Activated CD8-positive, alpha-beta T cell treated with anti-CD3 and anti-CD28 coated beads for 36 hours (primary cell): ENCODE measurements at places on chromosomes 2 and 18.

GRCh38 chr2:69773206-69773605 lies 31.3 kb downstream of the ANXA4 start:
- no peak for DNase-seq

DNA sequence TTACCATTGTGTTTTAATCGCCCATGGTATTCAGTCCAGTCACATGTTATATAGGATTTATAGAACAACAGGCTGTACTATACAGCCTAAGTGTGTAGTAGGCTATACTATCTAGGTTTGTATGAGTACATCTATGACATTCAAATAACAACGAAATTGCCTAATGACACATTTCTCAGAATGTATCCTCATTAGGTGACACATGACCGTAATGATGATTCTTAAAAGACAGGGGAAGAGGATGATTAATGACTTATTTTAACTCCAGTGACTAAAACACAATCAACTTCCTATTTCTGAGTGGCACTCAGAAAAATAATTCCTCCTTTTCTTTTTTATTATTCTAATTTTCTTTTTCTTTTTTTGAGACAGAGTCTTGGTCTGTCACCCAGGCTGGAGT lies 63.0 kb upstream of the ACSL3 start:
- no peak for DNase-seq

GRCh38 chr2:96763511-96764252 lies 3.0 kb downstream of the CNNM4 start:
- peak; percentile 29 for DNase-seq

GRCh38 chr18:40935423-40935822 lies 1019.6 kb upstream of the PIK3C3 start:
- DNase-seq: no peak

DNA sequence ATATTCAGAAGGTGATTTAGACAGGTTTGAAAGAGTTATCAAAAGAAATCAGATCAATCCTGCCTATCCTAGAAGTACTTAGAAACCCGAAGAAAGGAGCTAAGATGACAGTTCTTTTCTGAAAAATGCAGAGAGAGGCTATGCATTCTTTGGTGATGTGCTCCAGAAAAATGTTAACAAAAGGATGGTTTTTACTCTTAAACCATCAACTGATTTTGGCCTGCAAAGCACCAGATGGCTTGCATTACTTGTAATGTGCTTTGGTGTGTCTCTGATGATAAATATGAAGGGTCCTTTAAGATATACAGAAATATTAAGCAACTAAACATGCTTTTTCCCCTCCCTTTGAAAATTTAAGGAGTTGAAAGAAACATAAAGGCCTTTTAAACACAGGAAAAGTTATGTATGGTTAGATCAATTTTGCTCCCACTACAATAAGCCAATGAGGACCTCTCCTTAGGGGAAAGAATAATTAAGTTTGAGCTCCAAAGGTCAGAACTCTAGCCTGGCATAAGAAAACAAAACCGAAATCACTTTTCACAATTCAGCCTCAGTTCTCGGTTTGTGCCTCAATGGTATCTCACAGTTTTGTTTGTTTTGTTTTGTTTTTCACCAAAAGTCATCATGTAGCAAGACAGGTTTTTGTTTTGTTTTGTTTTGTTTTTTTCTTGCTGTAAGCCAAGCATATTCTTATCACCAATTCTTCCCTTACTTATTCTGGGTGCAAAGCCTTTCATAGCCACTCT lies 302.4 kb upstream of the NT5C1B start:
- no peak for DNase-seq

- DNase-seq: no peak
Measured at GRCh38 chr2:66431846-66432587, 2.9 kb upstream of the MEIS1 start.

DNA sequence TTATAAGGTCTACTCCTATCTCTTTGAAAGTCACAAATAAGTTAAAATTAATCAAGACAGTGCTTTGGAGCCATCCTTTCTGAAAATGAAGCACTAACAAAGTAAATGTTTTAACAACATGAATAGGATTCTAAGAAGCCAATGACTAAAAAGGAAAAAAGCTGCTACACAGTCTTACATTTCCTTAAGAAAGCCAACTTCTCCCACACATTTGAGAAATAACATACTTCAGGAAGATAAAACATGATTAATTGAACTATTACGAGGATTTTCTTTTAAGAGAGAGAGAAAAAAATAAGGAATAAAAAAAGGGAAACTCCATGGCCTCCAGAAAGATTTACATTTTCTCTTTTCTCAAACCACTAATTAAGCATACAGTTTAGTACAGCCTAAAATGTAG lies 113.1 kb downstream of the GCA start:
- no peak for DNase-seq

GRCh38 chr2:106882673-106883072 lies 3.3 kb downstream of the ST6GAL2 start:
- no peak for DNase-seq

DNA sequence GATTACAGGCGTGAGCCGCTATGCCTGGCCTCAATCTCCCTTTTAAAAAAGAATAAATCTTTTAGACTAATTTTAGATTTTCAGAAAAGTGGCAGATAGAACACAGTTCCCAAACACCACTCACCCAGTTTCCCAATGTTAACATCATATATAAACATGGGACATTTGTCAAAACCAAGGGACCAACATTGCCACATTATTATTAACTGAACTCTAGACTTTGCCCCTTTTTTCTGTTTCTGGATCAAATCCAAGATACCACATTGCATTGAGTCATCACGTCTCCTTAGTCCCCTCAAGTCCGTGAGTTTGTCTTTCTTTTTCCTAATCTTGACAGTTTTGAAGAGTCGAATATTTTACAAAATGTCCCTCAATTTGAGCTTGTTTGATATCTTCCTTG lies 2.4 kb downstream of the C2orf42 start:
- DNase-seq: no peak

DNA sequence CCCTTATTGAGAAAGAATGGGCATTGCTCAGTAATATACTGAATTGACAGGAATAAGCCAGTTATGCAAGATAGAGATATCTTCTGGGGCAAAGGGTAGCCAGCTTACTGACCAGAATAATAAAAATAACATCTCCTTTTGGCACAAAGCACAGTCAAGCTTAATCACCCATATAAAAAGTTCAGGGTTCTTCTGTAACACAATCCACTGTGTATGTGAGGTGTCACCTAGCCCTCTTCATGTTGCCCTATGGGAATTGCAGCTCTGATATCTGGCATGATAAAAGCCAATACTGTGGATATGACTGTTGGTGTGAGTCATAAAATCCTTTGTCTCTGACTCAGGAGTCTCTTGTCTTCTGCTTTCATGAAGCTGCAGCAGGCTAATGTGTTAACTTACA lies 90.8 kb downstream of the DSEL start:
- DNase-seq: no peak

- no peak for DNase-seq
Measured at GRCh38 chr2:44612276-44612675, 250.5 kb downstream of the CAMKMT start.

DNA sequence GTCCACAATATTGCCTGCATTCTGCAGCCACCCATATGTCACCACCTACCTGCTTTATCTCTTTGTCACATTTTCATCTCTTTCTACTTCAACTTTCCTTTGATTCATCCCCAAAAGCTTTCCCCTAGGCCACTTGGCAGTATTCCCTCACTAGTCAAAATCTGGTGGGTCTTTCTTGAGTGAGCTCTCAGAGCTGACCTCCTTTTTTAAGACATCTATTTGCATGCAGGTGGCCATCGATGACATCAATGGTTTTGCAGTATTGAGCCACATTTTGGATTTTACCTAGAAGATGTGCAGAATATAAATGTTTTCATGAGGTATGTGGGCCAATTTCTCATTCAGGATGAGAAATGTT lies 133.4 kb upstream of the REG3A start:
- DNase-seq: no peak

DNA sequence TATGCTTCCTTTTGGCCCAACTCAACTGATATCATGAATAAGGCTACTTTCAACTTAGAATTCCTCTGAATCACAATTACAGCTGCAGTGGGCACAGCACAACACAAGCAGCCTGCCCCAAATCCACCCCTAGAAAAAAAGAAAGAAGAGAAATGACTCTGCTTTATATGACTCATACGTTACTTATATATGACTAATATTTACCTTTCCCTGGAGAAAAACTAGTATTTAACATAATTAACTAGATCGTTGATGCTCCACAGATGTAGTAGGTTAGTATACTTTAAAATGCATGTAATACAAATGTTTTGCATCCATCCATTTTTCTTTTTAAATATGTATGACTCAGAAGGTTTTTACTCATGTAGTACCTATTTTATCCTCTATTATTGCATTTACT lies 133.3 kb upstream of the UNC80 start:
- DNase-seq: no peak

DNA sequence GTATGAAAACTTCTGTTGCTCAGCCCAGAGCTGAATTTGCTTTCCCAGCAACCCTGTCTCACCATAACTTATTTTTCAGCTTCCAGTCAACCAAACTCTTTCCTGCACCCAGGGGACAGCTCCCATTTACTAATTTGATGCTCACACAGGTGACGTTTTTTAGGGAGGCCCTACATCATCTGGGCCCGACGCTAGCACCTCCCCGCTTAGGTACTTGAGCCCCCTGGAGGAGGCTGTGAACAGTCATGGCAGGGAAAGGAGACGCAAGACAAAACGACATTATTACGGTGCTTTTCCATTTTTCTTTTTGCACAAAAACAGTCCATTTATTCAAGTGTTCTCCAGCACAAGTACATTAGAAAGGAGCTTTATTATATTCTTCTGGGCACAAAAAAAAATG lies 59.2 kb upstream of the POMC start:
- no peak for DNase-seq

GRCh38 chr2:81327911-81328310 lies 1023.4 kb upstream of the LRRTM1 start:
- DNase-seq: no peak

GRCh38 chr2:131801210-131801744 lies 273.6 kb downstream of the CCDC74A start:
- DNase-seq: no peak

GRCh38 chr2:44077942-44078511 lies 82.2 kb upstream of the LRPPRC start:
- no peak for DNase-seq

GRCh38 chr2:190880378-190881083 lies at the start of gene GLS:
Gene GLS, plus strand, starts transcription at chr2:190880821. Its CDS starts 264 bp downstream, at chr2:190881085.
- DNase-seq: peak; percentile 97

DNA sequence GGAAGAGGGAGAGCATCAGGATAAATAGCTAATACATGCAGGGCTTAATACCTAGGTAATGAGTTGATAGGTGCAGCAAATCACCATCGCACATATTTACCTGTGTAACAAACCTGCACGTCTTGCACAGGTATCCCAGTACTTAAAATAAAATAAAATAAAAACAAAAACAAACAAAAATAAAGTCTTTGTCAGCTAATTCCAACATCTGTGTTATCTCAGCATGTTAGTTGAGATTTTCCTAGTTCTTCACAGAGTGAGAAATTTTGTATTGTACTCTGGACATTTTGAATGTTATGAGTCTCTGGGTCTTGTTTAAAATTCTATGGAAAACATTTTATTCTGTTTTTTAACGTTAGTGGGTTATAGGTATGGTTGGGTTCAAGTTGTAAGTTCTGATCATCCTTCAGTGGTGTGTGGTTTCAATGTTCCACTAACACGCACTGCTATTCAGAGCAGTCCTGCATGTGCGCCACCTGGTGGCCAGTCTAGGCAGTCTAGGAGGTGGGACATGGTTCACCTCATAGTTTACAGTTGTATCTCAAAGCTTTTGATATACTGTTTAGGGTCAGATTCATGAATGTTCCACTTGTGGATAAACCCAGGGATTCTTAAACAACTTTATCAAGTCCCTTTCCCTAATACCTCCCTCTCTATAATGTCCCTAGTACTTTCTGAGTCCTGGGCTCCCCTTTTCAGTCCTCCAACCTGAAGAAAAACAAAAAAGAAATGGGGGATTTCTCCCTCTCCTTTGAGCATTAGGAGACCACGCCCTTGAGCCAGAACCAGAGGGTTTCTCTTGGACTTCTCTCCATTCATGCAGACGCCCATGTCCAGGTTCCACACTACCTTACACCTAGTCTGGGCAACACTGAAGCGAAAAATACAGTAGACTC lies 213.4 kb upstream of the GATA6 start:
- peak; percentile 84 for DNase-seq

DNA sequence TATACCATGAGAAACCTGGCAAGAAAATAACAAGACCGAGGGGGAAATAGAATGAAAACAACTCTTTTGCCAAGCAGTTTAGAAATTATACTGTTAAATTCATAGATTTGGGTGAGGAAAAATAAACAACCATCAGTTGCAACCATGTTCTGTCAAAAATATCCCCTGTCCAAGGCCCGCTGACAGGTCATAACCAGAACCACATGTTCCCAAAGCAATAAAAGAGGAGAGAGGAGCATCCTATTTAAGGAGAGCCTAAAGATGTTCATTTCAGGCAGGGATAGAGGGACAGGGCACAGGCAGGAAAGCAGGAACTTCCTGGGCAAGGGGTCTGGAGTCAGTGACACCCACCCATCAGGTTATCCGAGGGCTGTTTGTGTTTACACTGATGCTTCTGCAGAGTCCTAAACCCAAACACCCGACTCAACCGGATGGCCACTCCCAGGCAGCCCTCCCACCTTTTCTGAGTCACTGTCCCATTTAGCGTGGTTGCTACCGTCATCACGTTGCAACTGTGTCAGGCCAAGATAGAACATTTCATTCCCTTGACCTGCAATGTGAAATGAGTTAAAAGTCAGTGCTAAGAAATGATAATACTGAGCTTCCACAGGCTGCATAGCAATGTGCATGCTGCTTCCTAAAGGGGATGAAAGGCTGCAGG lies 468.3 kb upstream of the RAB12 start:
- DNase-seq: no peak

- no peak for DNase-seq
Measured at GRCh38 chr2:134249755-134250154, 4.1 kb upstream of the MGAT5 start.

- no peak for DNase-seq
Measured at GRCh38 chr2:232422051-232422450, 15.4 kb downstream of the ALPG start.

DNA sequence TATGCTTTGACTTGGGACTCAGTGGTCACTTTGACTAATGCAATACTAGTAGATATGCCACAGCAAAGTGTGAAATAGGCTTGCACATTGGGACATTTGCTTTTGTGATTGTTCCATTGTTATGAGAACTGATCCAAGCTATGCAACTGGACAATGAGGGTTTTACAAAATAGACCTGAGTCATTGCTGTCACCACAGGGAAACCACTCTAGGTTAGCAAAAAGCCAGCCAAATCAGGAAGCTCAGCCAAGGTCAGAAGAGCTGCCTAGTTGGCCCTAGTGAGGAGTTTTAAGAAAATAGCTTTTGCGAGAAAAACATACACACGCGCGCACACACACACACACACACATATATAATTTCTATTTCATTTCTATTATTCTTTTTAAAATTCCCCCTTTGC lies 452.4 kb upstream of the CDH7 start:
- DNase-seq: no peak
